ENCODE measurements at places on chromosomes 3 and 15. TPM values are rescaled to one million over a fixed set of nuclear protein-coding genes. Genes with fewer than 3 reads are reported as not detected.

EPHA3 gene
- total RNA-seq: not detected

AGBL1 gene
- not detected for total RNA-seq

HOMER2 gene
- total RNA-seq: 1.2 TPM

HGD gene
- not detected for total RNA-seq

KBTBD13 gene
- total RNA-seq: not detected

TMC3 gene
- not detected for total RNA-seq

GOLGA8J gene
- total RNA-seq: not detected

TMEM207 gene
- total RNA-seq: not detected

CACNA2D2 gene
- total RNA-seq: not detected

INSYN1 gene
- not detected for total RNA-seq

GNB5 gene
- 58.9 TPM for total RNA-seq

DNA sequence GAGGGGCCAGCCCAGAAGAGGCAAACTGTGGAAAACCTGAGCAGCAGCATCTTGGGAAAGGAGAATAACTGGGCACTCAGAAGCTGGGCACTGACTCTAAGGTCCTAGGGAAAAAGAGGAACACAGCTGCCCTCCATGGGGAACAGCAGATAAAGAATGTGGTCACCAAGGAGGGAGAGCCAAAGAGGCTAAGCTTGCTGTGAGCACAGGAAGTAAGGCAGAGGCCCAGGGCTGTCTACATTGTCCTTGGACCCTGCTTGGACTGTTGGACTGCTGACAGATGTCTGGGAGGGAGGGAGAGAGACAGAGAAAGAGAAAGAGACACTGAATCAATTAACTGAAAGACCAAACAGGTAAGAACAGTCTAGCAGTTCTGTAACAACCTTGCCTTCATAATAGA is 4.5 kb upstream of the MNS1 start:
- H3K36me3 ChIP-seq: no peaks in the 10 kb centered on the region
- peaks cover 9% of the 10 kb centered on the region for H3K4me1 ChIP-seq
- DNase-seq: no peak
- H3K27me3 ChIP-seq: no peaks in the 10 kb centered on the region
- H3K27ac ChIP-seq: no peak overlapping the region

GRCh38 chr3:73708956-73709355 is 84.2 kb upstream of the PDZRN3 start:
- no peaks in the 10 kb centered on the region for H3K4me1 ChIP-seq
- H3K36me3 ChIP-seq: no peaks in the 10 kb centered on the region
- DNase-seq: no peak
- H3K27me3 ChIP-seq: no peaks in the 10 kb centered on the region
- no peak overlapping the region for H3K27ac ChIP-seq
- H3K4me3 ChIP-seq: no peak overlapping the region

DNA sequence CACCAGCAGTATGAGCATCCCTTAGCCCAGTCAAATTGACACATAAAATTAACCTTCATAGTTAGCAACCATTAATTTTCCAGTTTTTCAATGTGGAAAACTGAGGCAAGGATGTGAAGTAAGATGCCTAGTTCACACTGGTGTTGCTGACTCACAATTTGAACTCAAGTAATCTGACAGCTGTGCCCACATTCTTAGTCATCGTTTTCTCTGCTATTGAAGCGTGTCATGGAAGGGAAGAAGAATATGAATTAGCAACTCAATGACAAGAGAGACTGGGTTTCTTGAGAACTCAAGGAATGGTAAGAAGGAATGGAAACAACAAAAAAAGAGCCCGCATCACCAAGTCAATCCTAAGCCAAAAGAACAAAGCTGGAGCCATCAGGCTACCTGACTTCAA is 261.4 kb downstream of the EPHA3 start:
- H3K36me3 ChIP-seq: no peaks in the 10 kb centered on the region
- no peak overlapping the region for H3K4me3 ChIP-seq
- H3K4me1 ChIP-seq: no peaks in the 10 kb centered on the region

- DNase-seq: peak; percentile 79
- no peaks in the 10 kb centered on the region for H3K27me3 ChIP-seq
Measured at GRCh38 chr3:127746400-127747057, 73.8 kb downstream of the ABTB1 start.

DNA sequence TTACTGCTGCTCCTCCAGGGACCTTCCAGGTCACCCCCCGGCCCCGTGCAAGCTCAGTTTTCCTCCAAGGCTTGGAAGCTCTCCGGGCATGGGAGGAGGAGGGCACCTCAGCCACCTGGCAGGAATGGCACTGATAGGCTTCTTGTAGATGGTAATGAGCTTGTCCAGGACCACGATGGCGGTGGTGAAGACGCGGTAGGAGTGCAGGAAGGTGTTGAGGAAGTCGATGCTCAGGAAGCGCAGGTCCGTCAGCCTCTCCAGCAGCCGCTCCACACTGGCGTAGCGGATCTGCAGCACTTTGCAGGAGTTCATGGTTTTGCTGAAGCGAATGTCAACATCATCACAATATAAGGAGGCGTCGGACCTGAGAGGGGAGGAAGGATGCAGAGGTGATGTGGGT is 61.2 kb upstream of the CTSH start:
- no peak overlapping the region for H3K27ac ChIP-seq
- DNase-seq: no peak
- H3K27me3 ChIP-seq: no peaks in the 10 kb centered on the region
- H3K4me1 ChIP-seq: peaks cover 25% of the 10 kb centered on the region

- DNase-seq: no peak
- H3K27me3 ChIP-seq: no peaks in the 10 kb centered on the region
- no peaks in the 10 kb centered on the region for H3K4me1 ChIP-seq
- no peak overlapping the region for H3K27ac ChIP-seq
- 0 out of 2 replicates have a peak, but pooled peaks cover 3% of the 10 kb centered on the region for H3K36me3 ChIP-seq
- H3K4me3 ChIP-seq: no peak overlapping the region
Measured at GRCh38 chr3:29805757-29806156, 524.9 kb downstream of the RBMS3 start.

DNA sequence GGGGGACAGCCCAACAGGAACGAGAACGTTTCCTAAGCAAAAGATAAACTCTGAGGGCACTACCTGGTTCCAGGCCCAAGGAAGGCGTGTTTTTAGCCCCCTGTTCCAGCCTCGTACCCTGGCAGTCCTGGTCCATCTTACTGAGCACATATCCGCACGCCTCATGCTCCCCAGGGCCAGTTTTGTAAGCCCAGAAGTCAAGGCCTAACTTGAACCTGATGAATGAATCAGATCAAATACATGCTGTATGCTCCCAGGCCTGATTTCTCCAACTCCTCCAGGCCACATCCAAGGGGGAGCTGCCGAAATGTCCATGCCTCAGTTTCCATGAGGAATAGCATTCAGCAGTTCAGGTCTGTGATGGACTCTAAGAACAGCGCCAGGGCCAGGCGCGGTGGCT is 14.3 kb upstream of the DOCK3 start:
- H3K27ac ChIP-seq: no peak overlapping the region
- H3K27me3 ChIP-seq: no peaks in the 10 kb centered on the region
- DNase-seq: no peak
- H3K4me1 ChIP-seq: no peaks in the 10 kb centered on the region
- no peak overlapping the region for H3K4me3 ChIP-seq

GRCh38 chr3:177800561-177800960 is 603.3 kb upstream of the TBL1XR1 start:
- H3K27me3 ChIP-seq: no peaks in the 10 kb centered on the region
- peaks cover 19% of the 10 kb centered on the region for H3K4me1 ChIP-seq
- DNase-seq: no peak
- H3K27ac ChIP-seq: no peak overlapping the region
- no peaks in the 10 kb centered on the region for H3K36me3 ChIP-seq

GRCh38 chr15:77497942-77498361 is 77.3 kb downstream of the HMG20A start:
- H3K27ac ChIP-seq: no peak overlapping the region
- no peak for DNase-seq
- H3K27me3 ChIP-seq: no peaks in the 10 kb centered on the region
- H3K4me3 ChIP-seq: no peak overlapping the region

DNA sequence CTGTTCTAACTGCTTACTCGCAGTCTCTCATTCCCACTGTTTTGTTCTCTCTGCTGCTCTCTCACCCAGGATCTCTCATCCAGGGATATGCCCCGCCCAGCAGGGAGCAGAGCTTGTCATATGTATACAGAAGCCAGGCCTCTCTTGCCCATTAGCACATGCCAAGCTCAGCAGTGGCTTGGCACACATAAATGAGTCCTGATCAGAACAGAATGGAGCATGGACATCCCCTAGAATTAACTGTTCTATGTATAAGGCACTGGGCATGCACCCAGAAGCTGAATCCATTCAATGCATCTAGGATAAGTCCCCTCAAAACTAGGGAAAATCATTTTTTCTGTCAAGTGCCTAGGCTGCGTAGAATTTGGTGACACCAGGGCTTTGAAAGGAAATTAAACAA is 61.6 kb downstream of the IGSF11 start:
- H3K27me3 ChIP-seq: no peaks in the 10 kb centered on the region
- H3K4me1 ChIP-seq: no peaks in the 10 kb centered on the region
- no peaks in the 10 kb centered on the region for H3K36me3 ChIP-seq
- DNase-seq: no peak
- H3K4me3 ChIP-seq: no peak overlapping the region

GRCh38 chr3:12944413-12944812 is 103.0 kb upstream of the RPL32 start:
- no peaks in the 10 kb centered on the region for H3K27me3 ChIP-seq
- no peak overlapping the region for H3K4me3 ChIP-seq
- no peak overlapping the region for H3K27ac ChIP-seq
- H3K36me3 ChIP-seq: 0 out of 2 replicates have a peak, but pooled peaks cover 7% of the 10 kb centered on the region
- H3K4me1 ChIP-seq: peaks cover 16% of the 10 kb centered on the region

- no peak for DNase-seq
- H3K4me1 ChIP-seq: peaks cover 40% of the 10 kb centered on the region
- no peaks in the 10 kb centered on the region for H3K36me3 ChIP-seq
- H3K27ac ChIP-seq: peak overlapping the region; percentile 71
- no peaks in the 10 kb centered on the region for H3K27me3 ChIP-seq
- no peak overlapping the region for H3K4me3 ChIP-seq
Measured at GRCh38 chr15:70704166-70704565, 59.2 kb downstream of the UACA start.

GRCh38 chr15:36429707-36430106 is 149.7 kb upstream of the CDIN1 start:
- H3K27ac ChIP-seq: peak overlapping the region; percentile 98
- H3K36me3 ChIP-seq: no peaks in the 10 kb centered on the region
- no peak for DNase-seq
- no peak overlapping the region for H3K4me3 ChIP-seq
- H3K4me1 ChIP-seq: peaks cover 20% of the 10 kb centered on the region
- no peaks in the 10 kb centered on the region for H3K27me3 ChIP-seq

DNA sequence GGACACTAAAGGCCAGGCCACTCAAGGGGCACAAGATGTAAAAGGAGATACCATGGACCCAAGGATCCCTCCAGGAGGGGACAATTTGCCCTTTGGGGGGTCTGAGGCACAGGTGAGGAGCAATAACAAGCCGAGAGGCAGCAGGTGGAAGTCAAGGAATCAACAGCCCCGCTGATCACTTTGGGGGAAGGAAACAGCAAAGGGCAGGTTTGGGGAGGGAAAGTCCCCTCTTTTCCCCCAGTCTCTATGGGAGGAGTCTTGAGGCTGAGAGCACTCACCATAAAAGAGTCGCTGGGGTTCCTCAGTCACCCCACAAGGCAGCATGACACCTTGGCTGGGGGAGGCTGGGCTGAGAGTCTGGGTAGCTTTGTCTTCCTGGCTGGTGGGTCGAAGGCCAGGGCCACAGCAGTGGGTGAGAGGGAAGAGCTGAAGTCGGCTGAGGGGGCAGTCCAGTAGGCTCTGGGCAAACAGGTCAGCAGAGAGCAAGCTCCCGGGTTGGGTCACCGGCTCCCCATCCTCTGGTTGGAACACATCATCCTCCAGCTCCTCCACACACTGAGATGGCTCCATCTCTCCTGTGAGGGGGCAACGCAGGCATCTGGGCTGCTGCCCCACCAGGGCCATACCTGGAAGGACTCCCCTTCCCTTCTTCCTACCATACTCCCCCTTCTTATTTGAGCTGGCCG is 3.0 kb downstream of the BMF start:
- H3K4me1 ChIP-seq: peaks cover 86% of the 10 kb centered on the region
- H3K36me3 ChIP-seq: peaks cover 9% of the 10 kb centered on the region
- H3K4me3 ChIP-seq: no peak overlapping the region

- no peak overlapping the region for H3K4me3 ChIP-seq
- H3K27me3 ChIP-seq: no peaks in the 10 kb centered on the region
- no peak overlapping the region for H3K27ac ChIP-seq
Measured at GRCh38 chr3:157607826-157608405, 104.7 kb upstream of the VEPH1 start.

- H3K27me3 ChIP-seq: no peaks in the 10 kb centered on the region
- no peaks in the 10 kb centered on the region for H3K36me3 ChIP-seq
- no peak overlapping the region for H3K4me3 ChIP-seq
- peaks cover 13% of the 10 kb centered on the region for H3K4me1 ChIP-seq
Measured at GRCh38 chr3:105786990-105787389, 81.8 kb downstream of the CBLB start.

GRCh38 chr3:700514-700913 is 392.3 kb upstream of the CNTN6 start:
- no peak overlapping the region for H3K27ac ChIP-seq
- H3K36me3 ChIP-seq: no peaks in the 10 kb centered on the region
- no peak overlapping the region for H3K4me3 ChIP-seq
- H3K27me3 ChIP-seq: no peaks in the 10 kb centered on the region

DNA sequence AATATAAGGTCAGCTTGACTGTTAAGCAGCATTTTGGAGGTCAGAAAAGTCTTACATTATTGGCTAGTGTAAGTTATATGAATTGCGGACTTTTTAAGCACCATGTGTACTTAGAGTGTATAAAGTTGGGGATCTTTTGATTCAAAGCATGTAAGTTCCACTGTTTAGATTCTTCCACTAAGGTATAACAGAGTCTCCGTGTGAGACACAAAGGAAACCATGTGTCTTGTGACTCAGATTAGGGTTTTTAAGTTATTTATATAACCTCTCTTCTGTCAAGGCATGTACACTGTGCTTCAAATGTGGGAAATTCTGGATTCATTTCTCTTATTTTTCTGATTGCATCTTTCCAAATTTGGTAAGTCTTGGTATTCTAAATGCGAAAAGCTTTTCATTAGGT is 143.5 kb upstream of the SOX2 start:
- DNase-seq: peak; percentile 18
- no peak overlapping the region for H3K4me3 ChIP-seq
- no peaks in the 10 kb centered on the region for H3K27me3 ChIP-seq
- no peak overlapping the region for H3K27ac ChIP-seq
- H3K36me3 ChIP-seq: no peaks in the 10 kb centered on the region
- H3K4me1 ChIP-seq: peaks cover 17% of the 10 kb centered on the region

- H3K4me1 ChIP-seq: peaks cover 11% of the 10 kb centered on the region
- DNase-seq: no peak
- no peak overlapping the region for H3K27ac ChIP-seq
- no peaks in the 10 kb centered on the region for H3K27me3 ChIP-seq
- no peak overlapping the region for H3K4me3 ChIP-seq
Measured at GRCh38 chr3:97883736-97884135, 61.9 kb downstream of the CRYBG3 start.
